ENCODE measurements at places on chromosomes 16 and 17.

GRCh38 chr16:25478476-25478875 is 213.3 kb upstream of the HS3ST4 start:
- DNase-seq, result no peak

GRCh38 chr17:36609498-36609862 is 8.1 kb downstream of the MRM1 start:
- DNase-seq, result no peak

- no peak for DNase-seq
Observed at GRCh38 chr17:70238646-70239045, 69.3 kb downstream of the KCNJ2 start.

DNA sequence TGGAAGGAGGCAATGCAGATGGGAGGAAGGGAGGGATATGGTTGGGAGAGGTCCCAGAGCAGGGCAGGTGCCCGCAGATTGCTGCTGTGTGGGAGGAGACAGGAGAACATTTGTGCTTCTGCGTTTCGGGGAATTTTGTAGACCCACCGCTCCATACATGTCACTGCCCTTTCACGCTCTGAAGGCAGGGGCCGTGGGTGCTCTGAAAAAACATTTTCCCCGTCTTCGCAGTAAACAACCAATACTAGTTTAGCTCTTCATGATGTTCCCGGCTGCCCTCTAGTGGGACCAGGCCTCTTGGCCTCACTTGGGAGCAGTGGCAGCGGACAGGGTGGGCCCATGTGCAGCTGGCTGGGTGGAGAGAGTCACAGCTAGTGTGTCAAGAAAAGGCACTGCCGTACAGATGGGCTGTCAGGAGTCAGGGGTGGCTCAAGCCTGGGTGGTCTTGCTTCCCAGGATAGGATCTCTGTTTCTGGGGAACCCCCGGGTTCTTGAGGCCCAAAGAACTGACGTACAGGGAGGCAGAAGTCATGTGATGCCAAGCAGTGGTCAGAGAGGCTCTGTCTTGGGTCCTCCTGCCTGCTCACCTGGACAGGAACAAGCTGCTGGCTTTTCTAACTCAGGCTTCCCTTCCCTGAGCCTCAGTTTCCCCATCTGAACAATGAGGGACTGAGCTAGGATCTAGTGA is 46.5 kb upstream of the CPNE2 start:
- DNase-seq, result no peak

GRCh38 chr17:49547566-49547965 is 28.1 kb upstream of the NXPH3 start:
- no peak for DNase-seq

DNA sequence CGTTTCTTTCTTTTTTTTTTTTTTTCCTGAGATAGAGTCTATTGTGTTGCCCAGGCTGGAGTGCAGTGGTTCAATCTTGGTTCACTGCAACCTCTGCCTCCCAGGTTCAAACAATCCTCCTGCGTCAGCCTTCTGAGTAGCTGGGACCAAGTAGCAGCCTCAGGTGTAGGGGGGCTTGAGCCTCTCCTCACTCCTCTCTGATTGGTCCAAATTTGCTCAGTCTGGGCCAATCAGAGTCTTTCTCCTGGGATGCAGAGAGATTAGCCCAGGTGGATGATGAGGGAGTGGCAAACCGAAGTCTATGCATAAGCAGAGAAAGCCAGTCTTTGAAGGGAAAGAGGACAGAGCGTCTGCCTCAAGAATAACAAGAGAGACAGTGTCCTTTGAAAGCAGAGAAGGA is 99.0 kb downstream of the BMERB1 start:
- DNase-seq, result no peak

GRCh38 chr16:75143941-75144340 is 4.4 kb upstream of the ZFP1 start:
- DNase-seq, result no peak

DNA sequence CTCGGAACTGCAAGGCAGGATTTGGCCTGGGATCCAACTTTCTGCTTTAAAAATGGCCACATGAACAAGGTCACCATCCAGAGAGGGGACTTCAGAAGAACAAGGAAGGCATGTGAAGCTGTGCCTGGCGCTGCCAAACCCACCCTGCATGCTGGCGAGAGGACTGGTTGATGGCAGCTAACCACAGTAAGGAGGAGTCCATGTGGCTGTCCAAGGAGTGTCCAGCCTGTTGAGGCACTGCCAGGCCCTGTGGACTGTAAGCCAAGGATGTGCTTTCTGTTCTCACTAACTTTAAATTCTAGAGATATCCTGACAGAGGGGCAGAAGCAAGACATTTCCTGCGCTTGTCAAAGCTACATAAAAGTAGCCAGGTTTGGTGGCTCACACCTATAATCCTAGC is 40.4 kb downstream of the CDK5R1 start:
- DNase-seq, result no peak

DNA sequence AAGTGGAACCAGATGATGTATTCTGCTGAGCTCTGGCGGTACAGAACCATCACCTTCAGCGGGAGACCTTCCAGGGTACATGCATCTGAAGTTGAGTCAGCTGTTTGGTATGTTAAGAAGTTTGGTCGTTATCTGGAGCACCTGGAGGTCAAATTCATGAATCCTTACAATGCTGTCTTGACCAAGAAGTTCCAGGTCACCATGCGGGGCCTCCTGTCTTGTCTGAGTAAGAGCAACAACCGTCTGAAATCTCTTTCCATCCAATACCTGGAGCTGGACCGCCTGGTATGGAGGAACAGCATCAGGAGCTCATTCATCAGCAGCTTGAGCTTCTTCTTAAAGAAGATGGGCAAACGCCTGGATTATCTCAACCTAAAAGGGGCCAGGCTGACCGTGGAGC is 4.0 kb downstream of the FBXO39 start:
- DNase-seq, result no peak

- no peak for DNase-seq
Observed at GRCh38 chr17:67435122-67435521, 58.0 kb downstream of the PITPNC1 start.

DNA sequence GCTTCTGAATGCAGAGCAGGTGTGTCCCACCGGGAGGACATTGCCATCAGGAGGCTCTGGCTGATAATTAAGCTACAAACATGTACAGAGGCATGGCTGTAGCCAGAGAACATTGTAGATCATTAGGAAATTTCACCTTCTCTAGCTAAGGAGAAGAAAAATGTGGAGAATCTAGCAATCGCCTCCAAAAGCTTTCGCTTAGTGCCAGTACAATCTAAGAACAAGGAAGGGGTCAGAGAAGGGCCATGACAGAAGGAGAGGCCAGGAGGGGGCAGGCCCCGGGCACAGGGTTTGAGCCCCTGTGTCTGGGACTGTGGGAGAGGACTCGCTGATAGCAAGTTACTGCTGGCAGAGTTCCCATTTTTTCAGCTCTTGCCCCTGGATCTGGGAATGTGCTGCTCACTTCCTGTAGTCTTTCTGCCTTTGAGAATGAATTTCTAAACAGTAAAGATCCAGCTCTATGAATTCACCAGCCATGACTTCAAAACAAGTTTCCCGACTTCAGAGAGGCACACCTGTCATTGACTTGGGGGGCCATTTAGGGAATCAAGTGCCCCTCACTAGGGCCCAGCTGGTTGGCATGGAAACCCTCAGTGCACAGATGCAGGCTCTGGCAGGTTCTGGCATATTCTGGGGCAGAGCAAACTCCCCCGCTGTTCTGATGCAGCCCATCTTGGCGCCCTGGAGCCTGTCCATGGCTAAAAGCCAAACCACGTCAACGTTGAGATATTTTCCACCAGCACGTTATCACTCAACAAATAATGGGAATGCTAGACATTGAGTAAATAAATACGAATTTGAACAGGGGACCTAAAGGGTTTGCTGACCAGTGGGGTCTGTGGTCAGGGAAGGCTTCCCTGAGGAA is 59.5 kb upstream of the CACNG4 start:
- DNase-seq, result no peak

- no peak for DNase-seq
Observed at GRCh38 chr17:8125154-8125946, 1.4 kb upstream of the HES7 start.

- no peak for DNase-seq
Observed at GRCh38 chr17:17988427-17988945, 15.8 kb downstream of the DRC3 start.

- no peak for DNase-seq
Observed at GRCh38 chr17:71634376-71634775, 486.4 kb upstream of the SOX9 start.

DNA sequence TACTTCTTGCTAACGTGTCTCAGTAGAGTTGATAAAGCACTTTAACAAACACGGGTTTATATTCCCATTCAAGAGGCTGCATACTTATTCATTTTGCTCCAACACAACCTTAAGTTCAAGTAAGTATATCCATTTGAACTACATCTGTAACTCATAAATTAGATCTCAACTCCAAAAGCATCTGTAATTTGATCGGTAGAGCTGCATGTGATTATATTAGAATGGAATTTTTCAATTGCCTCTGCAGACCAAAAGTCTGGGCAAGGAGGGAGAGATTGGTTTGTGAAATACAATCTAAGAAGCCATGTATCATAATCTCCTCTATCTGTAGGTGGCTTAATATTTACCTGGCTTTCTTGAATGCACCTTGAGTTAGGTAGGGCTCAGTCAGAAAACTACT is 371.0 kb downstream of the RBFOX1 start:
- no peak for DNase-seq

GRCh38 chr17:33121272-33121671 is 129.6 kb downstream of the SPACA3 start:
- no peak for DNase-seq

GRCh38 chr17:42878123-42878880 is 22.3 kb upstream of the G6PC1 start:
- DNase-seq, result no peak

DNA sequence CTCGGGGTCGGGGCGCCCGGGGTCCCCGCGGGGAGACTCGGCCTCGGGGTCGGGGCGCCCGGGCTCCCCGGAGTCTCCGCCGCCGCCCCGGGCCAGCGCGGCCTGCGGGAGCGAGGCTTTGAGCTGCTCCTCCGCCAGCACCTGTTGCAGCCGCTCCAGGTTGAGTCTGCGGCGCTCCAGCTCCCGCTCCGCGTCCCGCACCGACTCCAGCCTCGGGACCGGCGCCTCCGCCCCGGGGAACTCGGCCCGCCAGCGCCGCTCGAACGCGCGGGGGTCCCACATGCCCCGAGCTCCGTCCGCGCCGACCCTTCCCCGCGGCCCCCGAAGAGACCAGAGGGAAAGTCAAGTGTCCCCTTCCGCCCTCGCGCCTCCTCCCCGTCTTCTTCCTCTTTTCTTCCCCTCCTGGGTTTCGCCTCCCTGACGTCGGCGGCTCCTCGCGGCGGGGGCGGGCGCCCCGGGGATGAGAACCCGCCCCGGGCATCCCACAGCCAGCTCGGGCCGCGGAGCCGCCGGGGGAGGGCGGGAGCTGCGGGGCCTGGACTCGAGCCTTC is 40.8 kb upstream of the BHLHA9 start:
- DNase-seq, result no peak

- no peak for DNase-seq
Observed at GRCh38 chr17:74241431-74241830, 28.1 kb downstream of the TTYH2 start.

DNA sequence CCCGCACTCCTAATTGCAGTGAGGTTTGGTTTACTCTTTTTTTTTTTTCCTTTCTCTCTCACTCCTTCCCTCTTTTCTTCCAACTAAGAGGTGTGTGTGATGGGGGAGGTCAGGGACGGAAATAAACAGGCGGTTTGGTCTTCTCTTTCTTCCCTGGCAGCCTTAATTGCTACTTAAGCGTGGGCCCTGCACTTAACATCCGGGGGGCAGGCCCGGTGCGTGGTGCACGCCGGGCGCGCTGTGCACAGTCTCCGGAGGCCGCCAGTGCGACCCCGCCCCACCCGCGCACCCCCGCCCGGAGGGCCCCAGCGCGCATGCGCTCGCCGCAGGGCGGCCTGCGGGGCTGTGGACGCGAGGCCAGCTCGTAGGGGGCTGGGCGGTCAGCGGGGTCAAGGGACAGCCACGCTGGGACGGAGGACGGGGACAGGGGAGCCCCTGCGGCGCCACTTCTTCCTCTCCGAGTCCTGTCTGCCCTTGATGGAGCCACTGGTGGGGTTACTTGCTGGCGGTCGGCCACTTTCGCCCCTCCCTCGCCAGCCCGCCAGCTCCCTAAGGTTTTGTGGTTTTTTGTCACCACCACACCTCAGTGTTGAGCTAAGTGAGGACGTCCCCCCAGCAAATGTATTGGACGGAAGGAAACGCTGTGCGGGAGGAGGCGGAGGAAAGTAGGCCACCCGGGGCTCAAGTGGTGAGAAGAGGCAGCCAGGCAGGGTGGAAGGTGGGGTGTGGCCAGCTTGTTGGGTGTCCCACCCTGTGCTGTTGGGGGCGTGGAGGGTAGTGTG is 120.9 kb downstream of the MRM1 start:
- DNase-seq, result peak; percentile 70

DNA sequence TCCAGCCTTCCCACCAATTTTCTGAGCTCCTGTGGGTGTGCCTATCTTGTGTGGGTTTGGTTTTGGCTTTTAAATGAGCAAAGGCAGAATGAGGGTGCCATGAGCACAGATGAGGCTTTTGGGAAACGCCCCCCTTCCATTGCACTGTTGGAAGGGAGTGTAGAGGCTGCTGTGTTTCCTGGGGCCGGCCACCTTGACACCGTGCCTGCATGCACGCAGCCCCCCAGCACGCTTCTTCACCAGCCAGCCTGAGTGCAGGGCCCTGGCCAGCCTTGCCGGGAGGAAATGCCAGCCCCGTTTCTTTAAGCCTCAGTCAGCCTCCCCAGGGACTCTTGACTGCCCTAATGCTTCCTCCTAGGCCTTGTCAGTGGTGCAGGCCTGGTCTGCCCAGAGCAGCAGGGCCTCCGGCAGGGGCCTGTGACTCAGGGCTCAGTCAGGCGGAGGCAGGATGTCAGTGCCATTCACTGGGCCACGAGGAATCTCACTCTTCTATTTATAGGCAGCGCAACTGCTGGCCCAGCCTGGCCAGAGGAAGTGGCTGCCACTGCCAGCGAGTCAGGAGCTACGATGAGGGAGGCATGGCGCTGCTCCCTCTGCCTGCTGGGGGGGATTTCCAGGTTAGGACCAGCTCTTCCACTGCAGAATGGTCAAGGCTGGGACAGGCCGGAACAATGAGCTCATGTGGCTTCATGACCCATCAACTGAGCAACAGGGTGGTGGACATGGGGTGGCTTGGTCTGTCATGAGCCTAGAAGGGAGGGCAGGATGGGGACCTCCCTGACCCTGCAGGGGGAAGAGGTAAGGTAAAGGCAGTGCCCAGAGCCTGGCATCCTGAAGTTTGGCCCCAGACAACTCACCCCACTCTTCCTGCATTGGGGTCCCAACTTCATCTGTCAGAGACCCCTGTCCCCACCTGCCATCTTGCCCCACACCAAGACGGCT is 205.2 kb downstream of the RAB11FIP4 start:
- DNase-seq, result peak; percentile 7
